ENCODE measurements at places on chromosomes 6 and 20.

- peak; percentile 83 for DNase-seq
Measured at GRCh38 chr20:9392892-9393857, 121.2 kb upstream of the LAMP5 start.

GRCh38 chr6:71284785-71285184 is 3.8 kb upstream of the OGFRL1 start:
- DNase-seq, result no peak

- DNase-seq, result no peak
Measured at GRCh38 chr6:22670605-22671004, 101.2 kb downstream of the HDGFL1 start.

- DNase-seq, result peak; percentile 45
Measured at GRCh38 chr6:53300656-53301551, 47.8 kb downstream of the ELOVL5 start.

DNA sequence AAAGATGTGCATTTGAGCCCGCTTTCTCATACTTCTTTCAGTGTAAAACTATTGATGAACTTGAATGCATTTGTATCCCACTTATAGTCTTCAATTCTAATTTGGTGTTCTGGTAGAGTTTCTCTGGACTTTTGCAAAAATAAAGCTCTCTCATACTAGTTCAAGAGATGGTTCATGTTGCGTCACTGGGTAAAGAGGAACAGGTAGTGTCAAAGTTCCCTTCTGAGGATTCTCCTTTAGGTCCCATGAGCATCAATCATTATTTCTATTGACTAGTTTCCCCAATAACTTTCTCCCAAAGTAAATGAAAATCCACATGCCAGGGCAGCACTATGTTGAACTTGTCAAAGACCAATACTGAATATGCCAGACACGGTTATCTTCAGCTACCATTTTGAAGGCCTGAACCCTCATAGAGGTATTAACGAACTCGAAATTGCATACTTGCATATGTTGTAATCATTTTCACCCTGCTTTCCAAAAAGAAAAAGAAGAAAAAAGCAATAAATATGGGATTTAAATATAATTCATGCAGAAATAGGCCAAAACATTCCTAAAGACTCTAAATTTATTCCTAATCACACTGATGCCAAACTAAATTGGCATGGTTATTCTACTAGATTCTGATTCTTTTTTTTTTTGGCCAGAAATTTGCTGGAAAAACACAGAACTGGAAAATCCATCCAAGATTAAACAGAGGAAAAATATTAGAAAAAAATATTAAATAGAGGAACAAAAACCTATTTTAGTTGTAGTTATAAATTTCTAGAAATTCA is 84.5 kb downstream of the SGK1 start:
- no peak for DNase-seq

- DNase-seq, result no peak
Measured at GRCh38 chr6:154249499-154250298, 106.9 kb downstream of the IPCEF1 start.

GRCh38 chr6:107622269-107622668 is 132.4 kb downstream of the SOBP start:
- no peak for DNase-seq

- no peak for DNase-seq
Measured at GRCh38 chr20:53975761-53976160, 94.6 kb downstream of the BCAS1 start.
